Aorta (tissue), 5 donors: ENCODE measurements at places on chromosomes 1 and 21. TPM values are rescaled to one million over a fixed set of nuclear protein-coding genes. Genes with fewer than 3 reads are reported as not detected.

DNA sequence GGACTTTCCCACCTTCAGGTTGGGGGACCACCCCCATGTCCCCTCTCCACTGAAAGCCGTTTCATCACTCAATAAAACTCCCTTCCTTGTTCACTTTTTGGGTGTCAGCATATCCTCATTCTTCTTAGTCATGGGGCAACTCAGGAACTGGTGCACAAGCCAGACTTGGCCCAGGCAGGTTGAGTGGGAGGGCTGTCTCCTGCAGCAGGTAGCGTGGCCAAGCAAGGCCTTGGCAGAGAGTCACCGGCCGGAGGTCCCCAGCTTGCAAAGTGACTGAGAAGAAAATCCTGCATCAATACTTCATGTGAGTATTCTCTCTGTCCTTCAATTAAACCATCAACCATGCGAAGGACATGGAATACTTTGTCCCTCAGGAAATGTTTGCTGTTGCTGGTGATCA, 148.9 kb downstream of the RHOU start:
- no peaks in the 10 kb centered on the region for H3K4me1 ChIP-seq
- no peaks in the 10 kb centered on the region for H3K27me3 ChIP-seq
- DNase-seq: no peak
- no peak overlapping the region for H3K27ac ChIP-seq
- no peaks in the 10 kb centered on the region for H3K36me3 ChIP-seq
- H3K4me3 ChIP-seq: no peak overlapping the region

GRCh38 chr21:21111309-21111920, 113.2 kb downstream of the NCAM2 start:
- H3K27me3 ChIP-seq: no peaks in the 10 kb centered on the region
- H3K36me3 ChIP-seq: no peaks in the 10 kb centered on the region
- DNase-seq: no peak
- H3K27ac ChIP-seq: no peak overlapping the region

DNA sequence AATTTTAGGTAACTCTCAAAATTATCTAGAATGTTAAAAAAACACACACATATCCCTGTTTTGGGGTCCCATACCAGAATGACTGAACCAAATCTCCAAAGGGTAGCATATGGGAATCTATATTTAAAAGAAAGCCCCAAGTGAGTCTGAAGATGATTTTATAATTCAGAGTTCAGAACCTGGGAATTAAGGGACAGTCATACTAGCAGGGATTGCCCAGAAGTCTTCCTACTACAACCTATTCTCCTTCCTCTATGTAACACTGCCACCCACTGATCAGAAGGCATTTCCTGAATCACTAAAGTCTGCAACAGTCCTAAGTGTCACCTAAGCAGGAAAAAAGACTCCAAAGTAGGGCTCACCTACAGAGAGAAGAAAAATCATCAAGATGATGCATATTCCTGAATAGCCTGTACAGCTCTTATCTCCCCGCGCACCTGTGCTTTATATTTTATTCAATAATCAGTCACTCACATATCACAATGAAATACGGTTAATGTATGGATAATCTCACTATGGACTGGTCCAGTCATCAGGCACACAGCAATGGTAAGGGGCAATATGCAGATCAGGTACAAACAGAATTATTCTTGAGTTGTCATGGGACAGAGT, 4.9 kb downstream of the RGS1 start:
- no peaks in the 10 kb centered on the region for H3K4me1 ChIP-seq
- no peaks in the 10 kb centered on the region for H3K27me3 ChIP-seq
- H3K4me3 ChIP-seq: no peak overlapping the region
- no peak overlapping the region for H3K27ac ChIP-seq

DNA sequence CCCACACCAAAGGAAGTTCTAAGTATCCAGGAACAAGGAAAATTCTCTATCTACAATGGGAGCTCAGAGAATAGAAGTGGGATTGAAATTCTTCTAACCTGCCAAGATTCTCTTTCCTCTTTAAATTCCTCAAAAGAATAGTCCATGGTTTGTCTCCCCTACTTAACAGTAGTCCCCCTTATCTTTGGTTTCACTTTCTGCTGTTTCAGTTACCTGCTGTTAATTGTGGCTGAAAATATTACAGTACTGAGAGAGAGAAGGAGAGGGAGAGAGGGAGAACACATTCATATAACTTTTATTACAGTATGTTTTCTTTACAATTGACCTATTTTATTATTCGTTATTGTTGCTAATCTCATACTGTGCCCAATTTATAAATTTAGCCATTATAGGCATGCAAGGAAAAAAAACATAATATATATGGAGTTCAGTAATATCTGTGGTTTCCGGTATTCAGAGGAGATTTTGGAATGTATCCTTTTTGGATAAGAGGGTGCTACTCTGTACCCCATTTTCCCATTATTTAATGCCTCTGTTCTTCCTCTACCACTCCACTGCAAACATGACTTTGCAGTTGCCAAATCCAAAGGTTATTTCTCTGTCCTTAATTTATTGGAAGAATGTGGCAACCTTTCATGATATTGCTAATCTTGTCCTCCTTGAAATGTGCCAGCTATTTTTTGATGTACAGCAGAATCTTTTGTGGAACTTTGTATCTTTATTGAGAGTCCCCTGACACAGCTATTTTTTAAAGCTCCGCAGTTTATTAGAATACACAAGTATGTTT, 68.0 kb downstream of the USP25 start:
- no peak for DNase-seq
- H3K27ac ChIP-seq: no peak overlapping the region
- no peaks in the 10 kb centered on the region for H3K27me3 ChIP-seq
- no peaks in the 10 kb centered on the region for H3K4me1 ChIP-seq
- no peaks in the 10 kb centered on the region for H3K36me3 ChIP-seq

GRCh38 chr1:7301664-7301981, 469.5 kb upstream of the VAMP3 start:
- no peak overlapping the region for H3K4me3 ChIP-seq
- H3K4me1 ChIP-seq: peaks cover 3% of the 10 kb centered on the region
- no peaks in the 10 kb centered on the region for H3K36me3 ChIP-seq
- H3K27ac ChIP-seq: no peak overlapping the region
- no peaks in the 10 kb centered on the region for H3K27me3 ChIP-seq
- no peak for DNase-seq

DNA sequence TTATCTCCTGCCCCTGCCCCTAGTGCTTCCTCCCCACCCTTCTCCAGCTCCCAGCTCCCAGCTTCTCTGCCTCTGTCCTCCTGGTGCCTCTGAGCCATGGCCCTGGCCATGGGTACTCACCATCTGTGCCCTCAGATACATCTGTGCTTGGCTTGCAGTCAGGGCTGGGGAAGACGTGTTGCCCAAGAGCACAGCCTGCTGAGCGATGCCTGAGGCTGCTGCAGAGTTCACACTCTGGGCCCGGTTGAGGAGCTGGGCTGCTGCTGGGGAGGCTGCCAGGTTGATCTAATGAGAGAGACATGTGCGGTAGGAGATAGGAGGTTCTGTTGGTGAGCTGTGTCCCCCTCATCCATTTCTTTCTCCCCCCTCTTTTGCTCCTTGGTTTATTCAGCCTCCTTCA, 49.4 kb upstream of the A3GALT2 start:
- peaks cover 3% of the 10 kb centered on the region for H3K4me1 ChIP-seq
- H3K36me3 ChIP-seq: no peaks in the 10 kb centered on the region
- H3K27me3 ChIP-seq: no peaks in the 10 kb centered on the region
- no peak for DNase-seq
- H3K27ac ChIP-seq: no peak overlapping the region

DNA sequence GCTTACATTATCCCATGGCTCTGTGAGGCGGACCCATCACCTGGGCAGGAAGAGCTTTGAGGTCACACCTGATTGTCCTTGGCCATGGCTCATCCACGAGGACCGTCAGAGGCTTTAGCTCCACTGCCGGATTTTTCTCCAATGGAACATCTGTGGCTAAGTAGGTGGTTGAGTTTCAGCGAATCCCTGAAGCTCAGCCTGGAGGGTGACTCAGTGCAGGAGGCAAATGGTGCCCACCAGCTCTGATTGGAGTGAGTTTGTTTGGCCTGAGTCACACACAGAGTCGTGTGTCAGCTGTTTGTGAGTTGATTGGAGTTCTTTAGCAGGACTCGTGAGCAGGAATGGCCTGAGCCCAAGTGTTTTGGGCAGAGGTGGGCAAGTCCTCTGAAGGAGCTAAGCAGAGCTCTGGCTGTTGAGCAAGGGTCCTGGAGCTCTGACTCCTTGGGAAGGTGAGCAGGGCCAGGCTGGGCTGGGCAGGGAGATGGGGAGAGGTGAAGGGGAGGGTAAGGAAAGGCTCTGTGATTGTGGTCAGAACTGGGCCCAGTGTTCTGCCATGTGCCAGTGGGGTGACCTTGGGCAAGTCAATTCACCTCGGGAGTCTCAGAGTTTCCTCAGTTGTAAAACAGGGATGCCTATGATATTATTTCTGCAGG, 2.0 kb downstream of the SLC6A17 start:
- no peaks in the 10 kb centered on the region for H3K36me3 ChIP-seq
- no peak overlapping the region for H3K4me3 ChIP-seq
- no peak for DNase-seq
- no peaks in the 10 kb centered on the region for H3K4me1 ChIP-seq
- no peak overlapping the region for H3K27ac ChIP-seq

Gene LRRC3
- 5.3 TPM for total RNA-seq

Gene UBL4B
- total RNA-seq: not detected

Gene PCP4L1
- 0.69 TPM for total RNA-seq

Gene KPRP
- total RNA-seq: not detected

Gene HIVEP3
- 6.3 TPM for total RNA-seq

- H3K4me3 ChIP-seq: no peak overlapping the region
- no peaks in the 10 kb centered on the region for H3K27me3 ChIP-seq
- no peak for DNase-seq
- no peaks in the 10 kb centered on the region for H3K4me1 ChIP-seq
- no peaks in the 10 kb centered on the region for H3K36me3 ChIP-seq
These were observed 9.9 kb upstream of the C1orf141 start for GRCh38 chr1:67144696-67145095.

DNA sequence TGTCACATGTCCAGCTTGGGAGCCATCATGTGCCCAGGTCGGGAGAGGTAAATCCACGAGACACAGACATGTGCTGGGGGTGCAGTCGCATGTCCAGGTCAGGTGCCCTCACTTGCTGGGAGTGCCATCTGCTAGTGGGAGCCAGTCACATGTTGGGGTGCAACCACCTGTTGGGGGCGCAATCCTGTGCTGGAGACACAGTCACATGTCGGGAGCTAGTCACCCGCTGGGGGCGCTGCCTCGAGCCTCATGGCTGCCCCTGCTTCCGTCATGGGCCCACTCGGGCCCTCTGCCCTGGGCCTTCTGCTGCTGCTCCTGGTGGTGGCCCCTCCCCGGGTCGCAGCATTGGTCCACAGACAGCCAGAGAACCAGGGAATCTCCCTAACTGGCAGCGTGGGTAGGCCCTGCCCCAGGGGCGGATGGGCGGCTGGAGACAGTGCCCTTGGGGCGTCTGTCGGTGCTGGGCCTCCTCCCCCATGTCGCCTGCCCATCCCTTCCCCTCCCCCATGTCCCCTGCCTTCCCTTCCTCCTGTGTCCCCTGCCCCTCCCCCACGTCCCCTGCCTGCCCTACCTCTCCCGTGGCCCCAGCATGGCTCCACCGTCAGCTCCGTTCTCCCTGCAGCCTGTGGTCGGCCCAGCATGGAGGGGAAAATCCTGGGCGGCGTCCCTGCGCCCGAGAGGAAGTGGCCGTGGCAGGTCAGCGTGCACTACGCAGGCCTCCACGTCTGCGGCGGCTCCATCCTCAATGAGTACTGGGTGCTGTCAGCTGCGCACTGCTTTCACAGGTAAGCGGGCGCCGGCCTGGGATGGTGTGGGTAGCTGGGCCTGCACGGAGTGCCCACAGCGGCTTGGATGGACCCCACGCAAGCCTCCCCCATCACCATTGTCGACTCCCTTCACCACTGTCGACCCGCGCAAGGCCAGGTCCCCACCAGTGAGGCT, at the start of gene PRSS38:
TSS of gene PRSS38 (plus strand) at position 208 of the 942 bp plus-strand sequence. CDS start at position 250, 42 bp downstream.
- no peak within 1 kb of the TSS for H3K4me3 ChIP-seq
- H3K27ac ChIP-seq: no peak within 1 kb of the TSS
- H3K4me1 ChIP-seq: no peaks in the 10 kb centered on the region
- no peaks in the 10 kb centered on the region for H3K27me3 ChIP-seq
- H3K36me3 ChIP-seq: no peaks in the 10 kb centered on the region

Gene CHD5
- 2.5 TPM for total RNA-seq

DNA sequence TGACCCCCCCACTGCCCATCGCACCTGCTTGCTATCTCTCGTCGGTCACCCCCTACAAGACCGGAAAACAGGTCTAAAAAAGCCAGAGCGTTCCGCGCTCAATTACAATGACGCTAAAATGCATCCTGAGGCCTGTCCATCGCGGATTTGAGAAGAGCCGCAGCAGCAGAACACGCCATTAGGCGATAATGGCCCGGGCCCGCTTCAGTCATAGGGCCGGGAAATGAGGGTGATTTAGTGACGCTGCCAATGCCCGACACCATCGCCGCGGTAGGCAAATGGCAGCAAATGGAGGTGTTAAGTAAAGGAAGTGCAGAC, 64.1 kb upstream of the SSX2IP start:
- no peaks in the 10 kb centered on the region for H3K4me1 ChIP-seq
- no peak for DNase-seq
- H3K4me3 ChIP-seq: no peak overlapping the region
- H3K27ac ChIP-seq: no peak overlapping the region
- H3K36me3 ChIP-seq: no peaks in the 10 kb centered on the region

DNA sequence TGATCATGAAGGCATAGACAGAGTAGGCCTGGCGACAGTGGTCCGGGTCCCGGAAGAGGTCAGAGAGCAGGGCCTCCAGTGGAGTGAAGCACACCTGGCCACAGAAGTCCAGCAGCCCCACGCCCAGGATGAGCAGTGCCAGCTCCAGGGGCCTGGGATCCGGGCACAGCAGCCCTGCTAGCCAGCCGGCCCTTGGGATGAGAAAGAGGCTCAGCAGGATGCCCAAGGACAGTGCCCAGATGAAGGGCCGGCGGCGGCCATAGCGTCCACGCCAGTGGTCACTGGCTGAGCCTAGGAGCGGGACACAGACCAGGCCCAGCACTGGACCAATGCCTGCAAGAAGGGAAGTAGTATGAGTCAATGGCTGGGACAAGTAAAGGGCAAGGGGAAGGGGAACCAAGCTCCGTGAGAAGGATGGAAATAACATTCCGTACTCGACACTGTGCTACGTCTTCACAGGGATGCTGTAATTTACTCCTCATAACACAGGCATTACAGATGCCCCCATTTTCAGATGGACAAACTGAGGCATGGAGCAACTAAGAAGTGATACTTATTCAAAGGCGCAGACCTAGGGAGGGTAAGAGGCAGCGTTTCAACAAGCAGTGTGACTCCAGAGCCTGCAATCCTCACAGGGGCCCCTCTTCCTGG, 16.9 kb downstream of the SLC45A3 start:
- no peaks in the 10 kb centered on the region for H3K27me3 ChIP-seq
- H3K36me3 ChIP-seq: no peaks in the 10 kb centered on the region
- DNase-seq: no peak
- no peaks in the 10 kb centered on the region for H3K4me1 ChIP-seq

DNA sequence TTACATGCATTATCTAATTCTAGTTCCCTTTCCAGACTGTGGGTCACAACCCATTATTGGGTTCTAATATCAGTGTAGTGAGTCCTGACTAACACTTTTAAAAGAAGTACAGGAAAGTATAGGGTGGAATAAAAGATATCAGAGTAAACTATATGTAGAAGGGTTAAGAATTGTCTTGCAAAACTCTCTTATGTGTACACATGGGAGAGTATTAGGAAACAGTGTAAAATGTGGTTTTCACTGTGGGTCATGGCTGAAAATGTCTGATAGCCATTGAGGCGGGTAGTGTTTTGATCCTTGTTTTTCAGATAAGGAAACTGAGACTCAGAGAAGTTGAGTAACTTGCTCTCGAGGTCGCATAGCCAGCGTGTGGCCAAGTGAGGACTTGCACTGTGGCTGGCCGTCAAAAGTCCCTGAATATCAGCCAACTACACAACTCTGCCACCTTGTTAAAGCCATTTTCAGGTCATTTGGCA, 18.5 kb upstream of the MTARC1 start:
- no peaks in the 10 kb centered on the region for H3K27me3 ChIP-seq
- peaks cover 8% of the 10 kb centered on the region for H3K36me3 ChIP-seq
- H3K4me1 ChIP-seq: no peaks in the 10 kb centered on the region
- H3K4me3 ChIP-seq: no peak overlapping the region
- DNase-seq: no peak
- no peak overlapping the region for H3K27ac ChIP-seq
